ENCODE measurements at places on chromosomes 16 and 17.
A peak's percentile ranks its signal among the peaks of the same experiment; 100 is the strongest.

GRCh38 chr17:46950997-46951621 is 27.9 kb downstream of the RPRML start:
- DNase-seq: no peak

- no peak for DNase-seq
Measured at GRCh38 chr17:36930583-36930900, 6.7 kb upstream of the LHX1 start.

DNA sequence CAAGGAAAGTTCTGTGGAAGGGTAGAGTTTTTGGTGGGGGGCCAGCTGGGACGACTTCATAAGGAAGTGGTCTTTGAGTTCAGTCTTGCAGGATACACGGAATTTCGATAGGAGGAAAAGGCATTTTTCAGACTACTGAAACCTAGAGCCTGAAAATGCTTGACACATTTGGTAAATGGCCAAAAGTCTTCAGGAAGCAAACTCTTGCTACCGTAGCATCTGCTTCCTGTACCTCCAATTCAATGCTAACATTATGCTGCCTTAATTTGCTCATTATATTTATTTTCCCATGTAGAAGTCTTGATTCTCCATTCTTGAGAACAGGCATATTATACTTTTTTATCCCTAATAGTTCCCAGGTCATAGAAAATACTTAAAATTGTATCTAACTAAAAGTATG is 129.3 kb upstream of the MED13 start:
- no peak for DNase-seq

DNA sequence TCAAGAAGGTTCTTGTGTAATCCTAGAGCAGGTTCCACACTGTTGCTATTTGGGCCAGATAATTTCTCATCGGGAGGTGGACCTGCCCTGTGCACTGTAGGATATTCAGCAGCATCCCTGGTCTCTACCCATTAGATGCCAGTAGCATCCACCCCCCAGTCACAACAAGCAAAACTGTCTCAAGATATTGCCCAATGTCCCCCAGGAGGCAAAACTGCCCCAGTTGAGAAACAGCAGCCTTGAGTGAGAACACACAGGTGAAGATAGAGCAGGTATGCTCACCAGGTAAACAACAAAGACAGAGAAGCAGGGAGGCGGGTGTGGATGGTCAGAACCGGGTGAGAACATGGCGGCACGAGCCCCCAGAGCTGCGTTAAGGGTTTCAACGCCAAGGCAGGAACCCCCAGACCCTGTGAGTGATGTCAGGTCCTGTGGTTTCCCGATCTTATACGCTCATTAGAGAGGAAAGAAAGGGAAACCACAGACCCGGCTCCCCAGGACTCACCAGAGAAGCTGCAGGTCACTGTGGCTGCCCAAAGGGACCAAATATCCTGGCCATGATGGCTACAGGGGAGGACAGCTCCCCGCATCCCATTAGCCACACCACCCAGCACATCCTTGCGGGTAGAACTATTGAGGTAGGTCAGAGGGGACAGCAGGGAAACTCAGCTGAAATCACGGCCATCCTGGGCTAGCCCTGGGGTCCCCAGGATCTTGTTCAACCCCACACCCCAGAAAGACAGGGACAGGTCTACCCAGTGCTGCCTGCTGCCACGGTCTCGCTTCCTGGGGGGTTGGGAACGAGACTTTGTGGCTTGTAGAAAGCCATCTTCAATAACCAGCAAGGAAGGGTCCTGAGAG is 21.2 kb downstream of the CDC42EP4 start:
- no peak for DNase-seq

- no peak for DNase-seq
Measured at GRCh38 chr16:56241596-56241995, 50.3 kb downstream of the GNAO1 start.

- no peak for DNase-seq
Measured at GRCh38 chr17:5843366-5844026, 226.7 kb upstream of the WSCD1 start.

- no peak for DNase-seq
Measured at GRCh38 chr17:59826706-59827453, 65.9 kb downstream of the TUBD1 start.

DNA sequence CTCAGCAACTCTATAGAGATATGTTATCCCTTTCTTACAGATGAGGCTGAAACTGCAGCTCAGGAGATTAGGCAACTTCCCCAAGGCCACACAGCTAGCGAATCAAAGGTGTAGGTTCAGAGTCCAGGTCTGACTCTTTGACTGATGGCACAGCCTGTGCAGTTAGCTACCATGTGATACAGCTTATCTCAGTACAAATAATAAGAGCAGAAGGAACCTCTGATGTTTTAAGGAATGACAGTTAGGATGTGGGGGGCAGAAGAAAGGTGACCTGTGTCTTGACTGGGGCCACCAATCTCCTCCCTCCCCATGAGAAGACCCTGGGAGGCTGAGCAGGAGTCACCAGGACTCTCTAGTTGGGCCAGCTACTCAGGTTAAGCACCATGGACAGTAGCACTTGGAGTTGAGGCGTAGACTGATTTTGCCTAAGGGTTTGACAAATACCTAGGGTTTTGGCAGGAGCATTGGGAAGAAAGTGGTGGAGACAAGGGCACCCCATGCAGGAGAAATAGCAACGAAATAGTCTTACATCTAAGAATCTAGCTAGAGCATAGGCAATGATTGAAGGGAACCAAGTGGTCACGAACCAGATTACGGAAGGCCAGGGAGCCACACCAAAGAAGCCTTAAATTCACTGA is 22.8 kb upstream of the ACSM2B start:
- DNase-seq: no peak

DNA sequence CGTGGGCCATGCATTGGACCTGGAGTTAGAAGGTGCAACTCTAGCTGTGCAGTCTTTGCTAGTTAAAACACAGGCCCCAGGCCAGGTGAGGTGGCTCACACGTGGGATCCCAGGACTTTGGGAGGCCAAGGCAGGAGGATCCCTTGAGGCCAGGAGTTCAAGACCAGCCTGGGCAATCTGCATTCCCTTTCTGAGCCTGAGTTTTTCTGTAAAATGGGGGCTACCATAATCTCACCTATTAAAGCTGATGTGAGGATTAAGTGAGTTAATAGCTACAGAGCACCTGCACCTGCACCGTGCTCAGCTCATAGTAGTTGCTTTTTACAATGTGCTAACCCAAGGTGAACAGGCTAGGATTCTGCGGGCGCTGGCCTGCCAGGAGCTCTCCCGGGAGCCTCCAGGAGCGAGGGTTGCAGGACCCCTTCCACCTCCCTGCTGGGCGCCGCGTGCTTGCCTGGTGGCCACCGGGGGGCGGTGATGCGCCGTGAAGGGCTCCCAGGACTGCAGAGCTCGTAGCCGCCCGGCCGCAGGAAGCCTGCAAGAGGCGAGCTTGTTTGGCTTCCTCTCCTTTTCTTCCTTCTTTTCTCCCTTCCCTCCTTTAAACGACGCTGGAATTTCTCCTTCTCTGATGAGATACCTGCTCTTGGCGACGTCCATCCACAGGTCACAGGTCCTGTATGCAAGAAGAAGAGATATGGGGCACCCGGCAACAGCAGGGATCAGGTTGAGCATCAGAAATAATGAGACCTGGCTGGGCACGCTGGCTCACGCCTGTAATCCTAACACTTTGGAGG is 51.3 kb downstream of the ZFP90 start:
- DNase-seq: peak; percentile 23

GRCh38 chr16:88471575-88471974 is 18.5 kb downstream of the ZFPM1 start:
- no peak for DNase-seq

DNA sequence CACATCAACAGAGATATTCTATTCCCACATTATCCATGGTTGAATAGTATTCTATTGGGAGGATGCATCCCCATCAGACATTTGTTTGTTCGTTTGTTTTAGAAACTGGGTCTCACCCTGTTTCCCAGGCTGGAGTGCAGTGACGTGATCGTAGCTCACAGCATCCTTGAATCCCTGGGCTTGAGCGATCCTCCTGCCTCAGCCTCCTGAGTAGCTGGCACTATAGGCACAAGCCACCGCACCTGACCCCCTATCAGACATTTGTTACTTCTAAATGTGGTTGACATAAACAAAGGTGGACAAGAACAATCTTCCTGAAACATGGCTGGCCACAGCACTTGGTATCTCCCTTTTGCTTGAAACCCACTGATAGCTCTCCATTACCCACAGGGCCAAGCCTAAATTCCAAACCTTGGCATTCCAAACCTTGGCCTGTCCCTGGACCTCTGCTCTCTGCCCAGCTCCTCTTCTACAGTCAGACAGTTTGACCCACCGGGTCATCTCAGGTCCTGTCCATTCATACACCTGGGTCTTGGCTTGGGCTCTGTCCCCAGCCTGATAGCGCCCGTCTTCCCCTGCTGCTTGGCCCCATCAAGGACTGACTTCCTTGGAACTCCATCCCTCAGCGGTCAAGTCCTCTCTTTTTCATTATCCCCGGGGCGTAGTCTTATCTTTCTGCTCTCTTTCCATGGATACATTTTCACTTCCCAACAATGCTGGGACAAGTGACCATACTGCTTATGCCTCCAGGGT is 1.5 kb upstream of the PRR29 start:
- no peak for DNase-seq

DNA sequence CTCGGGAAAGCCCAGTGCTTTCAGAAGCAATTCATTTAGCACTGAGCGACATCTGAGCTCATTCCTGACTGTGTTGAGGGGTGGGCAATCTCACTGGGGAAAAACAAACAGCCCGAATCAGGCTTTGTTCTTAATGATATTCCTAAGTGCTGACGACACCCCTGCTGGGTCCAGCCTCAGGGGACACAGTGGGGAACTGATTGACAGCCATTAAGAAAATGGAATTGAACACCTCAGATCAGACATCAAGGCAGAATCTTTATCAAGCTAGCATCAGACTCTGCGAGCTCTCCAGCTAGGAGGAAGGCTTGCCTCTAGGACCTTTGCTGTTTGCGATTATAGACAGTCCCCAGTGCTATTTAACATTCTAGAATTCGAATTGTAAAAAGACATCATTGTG is 22.5 kb upstream of the LYRM9 start:
- no peak for DNase-seq

GRCh38 chr16:78478267-78478861 is 378.9 kb downstream of the WWOX start:
- DNase-seq: no peak

GRCh38 chr16:51374346-51374745 is 223.3 kb upstream of the SALL1 start:
- no peak for DNase-seq

- no peak for DNase-seq
Measured at GRCh38 chr17:1713878-1714426, 3.8 kb upstream of the TLCD2 start.

DNA sequence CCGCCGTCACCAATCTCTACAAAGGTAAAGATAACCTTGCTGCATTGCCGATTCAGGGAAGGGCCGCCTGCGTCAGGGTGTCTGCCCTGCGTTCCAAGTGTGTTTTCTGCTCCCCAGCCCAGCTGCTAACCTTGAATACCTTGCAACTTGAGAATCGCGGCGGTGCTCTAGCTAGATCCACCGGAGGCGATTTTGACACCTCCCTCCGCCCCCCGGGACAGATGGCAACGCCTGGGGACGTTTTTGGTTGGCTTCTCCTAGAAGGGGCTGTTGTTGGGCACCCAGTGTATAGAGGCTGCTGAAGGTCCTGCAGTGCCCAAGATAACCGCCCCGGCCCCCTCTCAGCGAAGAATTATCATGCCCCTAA is 1.5 kb downstream of the HAPSTR1 start:
- DNase-seq: no peak

- DNase-seq: peak; percentile 19
Measured at GRCh38 chr17:27807567-27808470, 7.5 kb upstream of the NOS2 start.

DNA sequence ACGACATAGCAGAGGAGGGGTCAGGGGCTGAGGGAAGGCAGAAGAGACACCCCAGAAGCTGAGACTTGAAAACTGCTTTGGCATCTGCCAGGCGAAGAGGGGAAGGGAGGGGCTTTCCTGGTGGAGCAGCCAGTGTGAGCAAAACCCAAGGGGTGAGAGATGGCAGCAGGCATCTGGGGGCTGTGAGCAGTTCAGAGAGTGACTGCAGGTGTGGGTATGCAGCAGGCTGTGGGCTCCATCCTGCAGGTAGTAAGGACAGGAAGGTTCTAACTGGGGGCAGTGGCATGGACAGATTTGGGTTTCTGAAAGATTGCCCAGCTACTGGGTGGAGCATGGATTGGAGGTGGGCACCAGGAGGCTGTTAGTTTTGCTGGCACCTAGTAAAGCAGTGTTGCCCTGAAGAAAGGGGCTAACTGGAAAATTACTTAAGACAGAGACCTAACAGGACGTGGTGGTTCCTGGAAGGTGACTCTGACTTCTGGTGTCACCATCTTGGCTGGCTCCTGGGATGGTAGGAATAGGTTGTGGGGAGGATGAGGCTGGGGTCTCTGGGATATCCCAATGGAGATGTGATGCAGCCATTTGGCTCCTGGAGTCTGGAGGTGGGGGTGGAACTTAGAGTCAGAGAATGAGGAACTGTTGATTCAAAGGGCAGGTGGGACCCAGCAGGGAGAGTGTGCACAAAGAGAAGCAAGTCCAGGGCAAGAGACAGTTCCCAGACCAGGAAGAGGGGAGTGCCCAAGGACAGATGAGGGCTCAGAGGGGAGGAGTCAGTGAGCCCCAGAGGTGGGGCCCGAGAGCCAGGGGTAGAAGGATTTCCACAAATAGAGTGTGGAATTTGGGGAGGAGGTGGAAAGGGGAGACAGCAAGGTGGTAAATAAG is 11.2 kb downstream of the BCL7C start:
- DNase-seq: no peak

- no peak for DNase-seq
Measured at GRCh38 chr17:80212962-80213642, 7.0 kb downstream of the SGSH start.

GRCh38 chr17:74923538-74924249 is 379 bp upstream of the OTOP2 start:
- peak; percentile 38 for DNase-seq

GRCh38 chr17:57783338-57783742 is 38.2 kb upstream of the CCDC182 start:
- peak; percentile 29 for DNase-seq

GRCh38 chr16:35308674-35309073 is 1849.3 kb downstream of the TP53TG3F start:
- DNase-seq: no peak

DNA sequence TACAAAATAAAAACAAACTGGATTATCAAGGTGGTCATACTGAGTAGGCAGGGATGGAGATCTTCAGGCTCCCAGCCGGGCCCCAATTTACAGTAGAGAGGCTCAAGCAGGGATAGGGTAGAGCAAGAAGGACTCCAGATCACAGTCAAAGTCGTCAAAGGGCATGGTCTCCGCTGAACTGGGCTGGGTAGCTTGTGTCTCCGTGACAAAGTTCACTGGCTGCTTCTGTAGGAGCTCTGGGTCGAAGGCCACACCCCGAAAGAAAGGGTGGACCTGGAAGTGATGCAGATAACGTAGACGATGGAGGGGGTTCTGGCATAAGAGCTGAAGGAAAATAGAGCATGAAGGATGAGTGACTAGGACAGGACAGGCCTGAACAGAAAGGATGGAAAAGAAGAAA is 3.6 kb downstream of the RSKR start:
- DNase-seq: no peak

DNA sequence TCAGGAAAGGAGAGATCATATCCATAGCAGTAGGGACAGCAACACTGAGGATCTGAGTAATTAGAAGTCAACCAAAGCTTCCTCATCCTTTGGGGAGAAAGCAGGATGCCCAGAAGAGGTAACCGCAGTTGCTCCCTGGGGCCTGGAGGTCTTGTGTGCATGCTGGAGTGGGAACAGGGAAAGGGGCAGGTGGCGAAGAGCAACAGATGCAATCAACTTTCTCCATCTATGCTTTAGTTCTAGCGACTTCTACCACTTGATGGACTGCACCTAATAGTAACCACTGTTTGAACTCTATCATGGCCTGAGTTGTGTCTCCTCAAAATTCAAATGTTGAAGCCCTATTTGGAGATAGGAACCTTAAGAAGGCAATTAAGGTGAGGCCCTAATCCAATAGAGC is 503.8 kb downstream of the NPIPA7 start:
- no peak for DNase-seq

GRCh38 chr16:86991679-86992078 is 325.5 kb downstream of the C16orf95 start:
- no peak for DNase-seq
